ENCODE measurements at places on chromosomes 7 and 10. TPM values are rescaled to one million over a fixed set of nuclear protein-coding genes. Genes with fewer than 3 reads are reported as not detected.

Gene PTPN20
- not detected for total RNA-seq

Gene EBLN1
- total RNA-seq = not detected

GRCh38 chr10:1377740-1378397 lies 321.7 kb downstream of the WDR37 start:
- no peak overlapping the region for H3K4me3 ChIP-seq
- no peaks in the 10 kb centered on the region for H3K36me3 ChIP-seq
- no peak overlapping the region for H3K27ac ChIP-seq
- no peak for DNase-seq

DNA sequence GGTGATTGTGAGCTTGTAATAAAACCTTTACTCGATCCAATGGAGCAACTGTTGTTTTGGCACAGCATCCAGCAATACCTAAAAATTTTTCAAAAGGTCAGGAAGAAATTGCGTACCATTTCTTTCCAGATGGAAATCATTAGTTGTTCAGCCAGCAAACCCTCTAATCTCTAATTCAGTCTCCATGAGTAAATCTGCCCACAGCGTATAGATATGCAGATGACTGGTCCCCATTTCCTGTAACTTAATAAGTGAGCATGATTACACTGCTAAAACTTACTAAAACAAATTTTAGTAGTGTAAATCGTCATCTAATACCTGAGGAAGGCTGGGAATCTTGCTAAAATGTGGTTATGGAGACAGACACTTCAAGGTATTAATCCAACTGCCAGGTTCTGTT lies 10.6 kb downstream of the SLC25A16 start:
- no peak for DNase-seq
- no peak overlapping the region for H3K4me3 ChIP-seq
- H3K27ac ChIP-seq = no peak overlapping the region
- H3K36me3 ChIP-seq = peaks cover 9% of the 10 kb centered on the region
- no peaks in the 10 kb centered on the region for H3K4me1 ChIP-seq
- no peaks in the 10 kb centered on the region for H3K27me3 ChIP-seq

- no peak overlapping the region for H3K27ac ChIP-seq
- H3K4me1 ChIP-seq = no peaks in the 10 kb centered on the region
- no peak overlapping the region for H3K4me3 ChIP-seq
- H3K36me3 ChIP-seq = no peaks in the 10 kb centered on the region
These were observed 135.0 kb downstream of the RTKN2 start for GRCh38 chr10:62133618-62134017.

GRCh38 chr10:23742368-23742767 lies 303.5 kb downstream of the OTUD1 start:
- no peak overlapping the region for H3K4me3 ChIP-seq
- H3K27ac ChIP-seq = no peak overlapping the region
- H3K4me1 ChIP-seq = no peaks in the 10 kb centered on the region
- no peaks in the 10 kb centered on the region for H3K27me3 ChIP-seq
- DNase-seq = no peak

GRCh38 chr7:55477781-55478374 lies 94.4 kb downstream of the VOPP1 start:
- DNase-seq = no peak
- no peaks in the 10 kb centered on the region for H3K27me3 ChIP-seq
- H3K27ac ChIP-seq = no peak overlapping the region
- H3K4me1 ChIP-seq = peaks cover 33% of the 10 kb centered on the region
- peaks cover 9% of the 10 kb centered on the region for H3K36me3 ChIP-seq

Gene C10orf67
- not detected for total RNA-seq

Gene SAP25
- 46.4 TPM for total RNA-seq

DNA sequence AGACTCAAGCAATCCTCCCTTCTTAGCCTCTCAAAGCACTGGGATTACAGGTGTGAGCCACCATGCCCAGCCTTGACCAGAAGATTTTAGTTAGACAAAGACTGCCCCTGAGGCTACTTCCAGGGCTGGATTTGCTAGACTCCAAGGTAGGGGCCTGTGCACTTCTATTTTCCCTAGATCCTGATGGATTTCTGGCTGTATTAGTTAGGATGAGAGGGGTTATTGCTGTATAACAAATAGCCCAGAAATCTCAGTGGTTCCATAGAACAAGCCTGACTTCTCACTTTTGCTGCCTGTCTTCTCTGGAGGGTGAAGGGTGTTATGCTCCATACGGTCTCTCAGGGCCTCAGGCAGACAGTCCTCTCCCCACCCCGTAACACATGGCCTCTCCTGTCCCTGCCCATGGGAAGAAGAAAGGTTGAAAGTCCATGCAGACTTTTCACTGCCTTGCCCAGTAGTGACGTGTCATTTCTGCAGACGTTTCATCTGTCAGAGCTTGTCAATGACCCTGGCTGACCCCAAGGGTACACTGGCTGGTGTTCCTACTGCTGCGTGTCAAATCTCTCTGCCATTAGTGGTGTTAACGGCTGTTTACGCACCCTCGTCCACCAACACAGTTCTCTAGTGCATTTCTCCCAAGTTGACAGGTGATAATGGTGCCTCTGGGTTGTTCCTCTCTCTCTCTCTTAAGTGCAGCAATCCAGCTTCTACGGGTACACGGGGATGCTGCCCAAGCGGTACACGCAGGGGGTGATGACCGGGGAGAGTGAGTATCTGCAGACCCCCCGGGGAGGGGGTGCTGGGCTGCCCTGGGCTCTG lies 11.6 kb downstream of the SLC29A4 start:
- H3K27ac ChIP-seq = no peak overlapping the region
- no peaks in the 10 kb centered on the region for H3K36me3 ChIP-seq
- H3K27me3 ChIP-seq = peaks cover 5% of the 10 kb centered on the region
- no peak overlapping the region for H3K4me3 ChIP-seq

Gene ZNF736
- total RNA-seq = 19.6 TPM

Gene TAC1
- total RNA-seq = not detected

DNA sequence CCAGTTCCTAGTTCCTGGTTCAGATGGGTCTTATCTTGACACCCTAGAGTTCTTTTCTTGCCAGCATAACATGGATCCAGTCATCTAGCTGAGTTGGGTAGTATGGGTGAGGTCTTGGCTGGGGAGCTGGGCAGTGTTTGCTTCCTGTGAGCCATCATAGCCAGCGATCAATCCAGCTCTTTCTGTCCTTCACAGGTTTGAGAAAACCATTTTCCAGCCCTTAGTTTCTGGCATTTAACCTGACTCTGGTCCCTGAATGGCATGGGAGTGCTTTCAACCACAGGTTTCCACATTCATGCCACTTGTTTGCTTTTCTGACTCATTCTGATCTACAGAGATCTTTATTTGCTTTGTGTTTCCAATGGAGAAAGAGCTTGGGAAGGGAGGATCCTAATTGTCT lies 8.6 kb downstream of the SLC13A1 start:
- H3K27me3 ChIP-seq = no peaks in the 10 kb centered on the region
- H3K27ac ChIP-seq = no peak overlapping the region
- no peaks in the 10 kb centered on the region for H3K4me1 ChIP-seq
- H3K36me3 ChIP-seq = no peaks in the 10 kb centered on the region
- no peak for DNase-seq

GRCh38 chr7:36854652-36855051 lies 130.4 kb upstream of the AOAH start:
- H3K27ac ChIP-seq = no peak overlapping the region
- H3K36me3 ChIP-seq = peaks cover 18% of the 10 kb centered on the region
- H3K27me3 ChIP-seq = no peaks in the 10 kb centered on the region
- H3K4me3 ChIP-seq = no peak overlapping the region
- DNase-seq = no peak

DNA sequence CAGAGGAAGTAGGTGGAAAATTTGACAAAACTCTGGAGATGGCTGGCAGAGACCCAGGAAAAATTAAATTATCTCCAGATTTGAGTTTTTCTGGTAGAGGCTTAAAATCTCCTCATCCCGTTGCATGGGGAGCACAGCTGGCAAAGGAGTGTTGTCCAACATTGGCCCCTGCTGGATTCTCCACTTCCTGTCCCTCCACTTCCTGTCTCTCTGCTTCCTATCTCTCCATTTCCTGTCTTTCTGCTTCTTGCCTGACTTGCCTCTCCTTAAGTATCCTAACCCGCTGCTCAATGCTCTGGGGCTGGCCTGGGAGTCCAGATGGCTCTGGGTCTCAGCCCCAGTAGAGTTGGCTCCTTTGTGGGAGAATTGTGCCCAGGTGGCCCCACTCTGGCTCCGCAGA lies 65.8 kb upstream of the EMX2 start:
- no peak for DNase-seq
- H3K27ac ChIP-seq = no peak overlapping the region
- H3K27me3 ChIP-seq = no peaks in the 10 kb centered on the region
- H3K4me3 ChIP-seq = no peak overlapping the region

GRCh38 chr7:68073701-68074100 lies 1077.1 kb downstream of the TYW1 start:
- H3K36me3 ChIP-seq = no peaks in the 10 kb centered on the region
- no peak overlapping the region for H3K4me3 ChIP-seq
- H3K4me1 ChIP-seq = no peaks in the 10 kb centered on the region

Gene HOXA10
- 3.3 TPM for total RNA-seq

DNA sequence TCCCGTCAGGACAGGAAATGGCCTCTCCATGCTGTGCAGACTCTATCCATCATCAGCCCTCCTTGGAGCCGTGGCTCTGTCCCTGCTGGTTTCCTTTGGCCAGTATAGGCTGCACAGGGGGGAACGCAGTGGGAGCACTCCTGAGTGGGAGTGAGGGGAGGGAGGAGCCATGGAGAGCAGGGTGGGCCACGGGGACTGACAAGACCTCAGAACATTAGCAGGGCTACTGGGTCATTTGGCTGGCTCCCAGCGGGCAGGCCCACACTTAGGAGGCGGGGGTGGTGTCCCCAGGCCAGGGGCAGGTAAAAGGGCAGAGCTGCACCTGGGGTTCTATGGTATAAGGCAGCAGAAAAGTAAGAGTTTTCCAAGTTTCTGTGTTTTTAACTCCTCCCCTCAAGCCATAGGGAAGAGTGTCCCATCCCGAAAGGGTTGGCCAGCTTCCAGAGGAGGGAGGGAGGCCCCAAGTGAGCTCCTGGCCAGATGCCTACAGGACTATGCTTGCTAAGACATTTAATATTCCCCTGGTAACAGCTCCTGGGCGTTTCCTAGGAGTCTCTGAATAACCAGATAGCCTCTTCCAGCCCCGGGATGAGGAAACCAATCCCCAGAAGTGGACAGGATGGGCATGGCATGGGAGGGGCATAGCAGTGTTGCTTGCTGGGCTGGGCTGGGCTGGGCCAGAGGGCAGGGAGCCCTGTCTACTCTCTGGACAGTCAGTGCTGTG lies 5.5 kb upstream of the OPN4 start:
- no peak overlapping the region for H3K4me3 ChIP-seq
- DNase-seq = no peak
- H3K27me3 ChIP-seq = no peaks in the 10 kb centered on the region
- no peaks in the 10 kb centered on the region for H3K4me1 ChIP-seq

DNA sequence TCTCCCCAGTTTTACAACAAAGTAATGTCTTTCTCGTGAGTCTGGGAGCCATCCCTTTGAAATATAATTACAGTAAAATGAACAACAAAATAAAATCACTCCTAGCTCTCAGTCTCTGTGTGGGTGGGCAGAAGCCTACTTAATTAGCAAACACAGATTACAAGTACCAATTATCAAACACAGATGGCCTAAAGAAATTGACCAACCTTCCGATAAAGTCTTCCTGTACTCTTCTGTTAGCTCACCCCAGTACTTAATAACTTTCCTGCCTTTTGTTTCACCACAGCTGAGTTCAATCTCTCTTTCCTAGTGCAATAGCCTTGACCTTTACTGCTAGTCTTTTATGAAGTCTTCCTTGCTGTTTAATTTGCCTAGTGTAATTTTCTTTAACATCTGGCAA lies 719.2 kb upstream of the MBL2 start:
- no peaks in the 10 kb centered on the region for H3K4me1 ChIP-seq
- no peaks in the 10 kb centered on the region for H3K36me3 ChIP-seq
- DNase-seq = no peak
- H3K27me3 ChIP-seq = no peaks in the 10 kb centered on the region

Gene FZD1
- total RNA-seq = 0.80 TPM

- H3K4me1 ChIP-seq = no peaks in the 10 kb centered on the region
- H3K27ac ChIP-seq = no peak overlapping the region
- no peaks in the 10 kb centered on the region for H3K36me3 ChIP-seq
- H3K4me3 ChIP-seq = no peak overlapping the region
- DNase-seq = no peak
These were observed 60.5 kb downstream of the PPP1R17 start for GRCh38 chr7:31747553-31747952.
